ENCODE measurements at places on chromosomes 12 and 14. TPM values are rescaled to one million over a fixed set of nuclear protein-coding genes. Genes with fewer than 3 reads are reported as not detected.

Gene TIMELESS
- 9.8 TPM for total RNA-seq

Gene FOXG1
- total RNA-seq, result not detected

GRCh38 chr12:124764451-124764850 lies 99.2 kb downstream of the SCARB1 start:
- no peak for DNase-seq

DNA sequence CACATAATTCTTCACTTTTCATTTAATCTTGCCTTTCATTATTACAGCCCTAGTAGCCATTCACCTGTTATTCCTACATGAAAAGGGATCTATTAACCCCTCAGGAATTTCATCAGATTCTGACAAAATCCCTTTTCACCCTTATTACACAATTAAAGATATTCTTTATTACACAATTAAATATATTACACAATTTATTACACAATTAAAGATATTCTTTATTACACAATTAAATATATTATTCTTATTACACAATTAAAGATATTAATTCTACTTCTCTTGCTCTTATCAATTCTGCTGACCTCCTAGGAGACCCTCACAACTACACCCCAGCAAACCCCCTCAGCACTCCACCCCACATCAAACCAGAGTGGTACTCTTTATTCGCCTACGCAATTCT lies 77.1 kb downstream of the SINHCAF start:
- no peak for DNase-seq

GRCh38 chr14:74641601-74642391 lies 29.8 kb upstream of the LTBP2 start:
- no peak for DNase-seq

GRCh38 chr12:131827961-131828534 lies at the start of gene MMP17:
MMP17 (plus strand) TSS chr12:131828393; CDS start chr12:131828495, 102 bp downstream.
- peak; percentile 66 for DNase-seq

DNA sequence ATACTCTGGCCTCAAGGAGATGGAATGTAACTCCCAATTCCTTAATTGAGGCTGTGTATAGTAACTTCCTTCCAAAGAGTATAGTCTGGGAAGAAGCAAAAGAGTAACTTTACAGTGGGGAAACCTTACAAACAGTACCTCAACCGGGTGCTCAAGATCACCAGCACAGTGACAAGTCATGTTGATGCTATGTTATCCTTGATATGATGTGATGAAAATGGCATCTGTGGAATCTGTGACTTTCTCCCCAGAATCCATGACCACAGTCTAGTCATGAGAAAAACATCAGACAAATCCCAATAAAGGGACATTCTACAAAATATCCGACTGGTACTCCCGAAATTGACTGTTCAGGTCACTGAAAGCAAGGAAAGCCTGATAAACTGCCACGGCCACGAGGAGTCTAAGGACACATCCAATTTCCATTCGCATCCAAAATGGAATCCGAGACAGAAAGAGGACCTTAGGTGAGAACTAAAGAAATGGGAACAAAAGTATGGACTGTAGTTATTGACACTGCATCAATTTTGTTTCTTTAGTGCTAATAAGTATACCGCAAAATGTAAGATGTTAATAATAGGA lies 97.3 kb upstream of the FRMD6 start:
- no peak for DNase-seq

GRCh38 chr12:103503546-103504480 lies 8.0 kb upstream of the C12orf42 start:
- peak; percentile 73 for DNase-seq

- no peak for DNase-seq
These were observed 25.7 kb upstream of the TC2N start for GRCh38 chr14:91893007-91893406.

DNA sequence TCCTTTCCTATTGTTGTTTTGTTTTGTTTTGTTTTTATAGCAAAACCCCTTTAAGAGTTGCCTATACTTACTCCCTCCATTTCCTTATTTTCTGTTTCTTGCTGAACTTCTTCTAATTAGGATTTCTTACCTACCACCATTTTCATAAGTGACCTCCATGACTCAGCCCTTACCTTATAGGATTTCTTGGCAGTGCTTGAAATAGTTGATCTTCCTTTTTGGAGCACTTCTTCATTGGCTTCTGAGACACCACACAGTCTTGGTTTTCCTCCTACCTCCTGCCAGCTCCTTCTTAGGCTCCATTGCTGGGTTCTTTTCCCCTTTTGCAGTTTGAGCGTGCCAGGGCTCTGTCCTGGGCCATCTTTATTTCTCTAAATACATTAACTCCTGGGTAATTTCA lies 23.4 kb upstream of the EID3 start:
- DNase-seq, result no peak

DNA sequence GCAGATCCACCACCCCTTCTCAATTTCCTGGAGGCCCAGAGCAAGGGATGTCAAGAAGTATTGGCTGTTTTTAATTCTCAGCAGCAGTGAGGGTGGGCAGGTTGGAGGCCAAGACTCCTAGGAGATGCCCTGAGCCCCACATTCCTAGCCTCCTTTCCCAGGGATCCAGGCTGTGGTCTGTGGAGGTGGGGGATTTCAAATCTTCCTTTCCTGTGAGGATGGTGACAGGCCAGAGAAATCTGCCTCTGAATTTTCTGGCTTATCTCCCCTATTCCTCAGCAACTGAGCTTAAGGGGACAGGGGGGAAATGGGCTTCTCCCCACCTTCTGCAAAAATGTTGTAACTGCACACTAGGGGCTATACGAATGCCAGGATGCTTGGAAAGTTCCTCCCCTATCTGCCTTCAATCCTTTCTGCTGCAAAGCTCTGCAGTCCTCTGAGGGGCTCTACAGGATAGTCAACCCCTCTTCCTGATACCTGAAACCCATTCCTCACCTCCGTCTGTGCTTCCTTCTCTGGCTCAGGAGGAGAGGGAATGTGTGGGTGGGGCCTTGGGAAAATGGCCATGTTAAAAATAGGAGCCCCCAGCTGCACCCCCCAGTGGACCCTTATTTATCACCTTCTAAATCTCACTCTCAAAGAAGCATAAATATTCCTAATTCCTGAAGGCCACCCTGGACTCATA lies 6.6 kb downstream of the GPR84 start:
- no peak for DNase-seq

DNA sequence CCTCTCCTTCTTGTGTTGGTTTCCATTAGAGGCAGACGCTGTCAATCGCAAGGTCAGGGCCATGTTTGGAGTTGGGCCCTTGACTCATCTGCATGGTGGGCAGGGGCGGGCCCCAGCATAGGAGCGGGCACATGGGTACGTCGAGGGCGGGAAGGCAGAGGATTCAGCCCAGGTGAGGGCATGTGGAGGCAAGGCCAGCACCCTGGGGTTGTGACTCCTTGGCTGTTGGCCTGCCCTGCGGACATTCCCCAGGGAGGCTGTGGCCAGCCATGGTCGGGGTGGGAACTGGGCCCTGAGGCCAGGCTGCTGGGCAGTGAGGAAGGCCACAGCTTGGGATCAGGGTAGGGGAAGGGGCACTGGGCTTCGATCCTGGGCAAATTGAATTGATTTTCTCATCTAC lies 10.3 kb downstream of the RPS6KL1 start:
- no peak for DNase-seq

DNA sequence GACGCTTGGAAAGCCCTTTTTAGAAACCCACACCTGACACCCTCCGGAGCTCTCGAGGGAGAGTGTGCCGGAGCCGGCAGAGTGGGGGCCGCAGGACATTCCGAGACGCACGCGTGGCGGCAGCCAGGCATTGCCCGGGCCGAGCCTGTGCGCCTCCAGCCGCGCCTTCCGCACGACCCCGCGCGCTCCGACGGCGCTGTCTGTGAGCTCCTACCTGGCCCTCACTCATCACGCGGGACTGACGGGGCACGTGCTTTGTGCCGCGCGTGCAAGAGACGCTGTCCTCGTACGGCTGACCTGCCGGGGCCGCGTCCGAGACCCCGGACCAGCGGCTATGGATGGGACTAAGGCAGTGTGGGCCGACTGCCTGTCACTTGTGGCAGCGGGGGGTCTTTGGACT lies 5.2 kb downstream of the GALNT9 start:
- DNase-seq, result no peak

DNA sequence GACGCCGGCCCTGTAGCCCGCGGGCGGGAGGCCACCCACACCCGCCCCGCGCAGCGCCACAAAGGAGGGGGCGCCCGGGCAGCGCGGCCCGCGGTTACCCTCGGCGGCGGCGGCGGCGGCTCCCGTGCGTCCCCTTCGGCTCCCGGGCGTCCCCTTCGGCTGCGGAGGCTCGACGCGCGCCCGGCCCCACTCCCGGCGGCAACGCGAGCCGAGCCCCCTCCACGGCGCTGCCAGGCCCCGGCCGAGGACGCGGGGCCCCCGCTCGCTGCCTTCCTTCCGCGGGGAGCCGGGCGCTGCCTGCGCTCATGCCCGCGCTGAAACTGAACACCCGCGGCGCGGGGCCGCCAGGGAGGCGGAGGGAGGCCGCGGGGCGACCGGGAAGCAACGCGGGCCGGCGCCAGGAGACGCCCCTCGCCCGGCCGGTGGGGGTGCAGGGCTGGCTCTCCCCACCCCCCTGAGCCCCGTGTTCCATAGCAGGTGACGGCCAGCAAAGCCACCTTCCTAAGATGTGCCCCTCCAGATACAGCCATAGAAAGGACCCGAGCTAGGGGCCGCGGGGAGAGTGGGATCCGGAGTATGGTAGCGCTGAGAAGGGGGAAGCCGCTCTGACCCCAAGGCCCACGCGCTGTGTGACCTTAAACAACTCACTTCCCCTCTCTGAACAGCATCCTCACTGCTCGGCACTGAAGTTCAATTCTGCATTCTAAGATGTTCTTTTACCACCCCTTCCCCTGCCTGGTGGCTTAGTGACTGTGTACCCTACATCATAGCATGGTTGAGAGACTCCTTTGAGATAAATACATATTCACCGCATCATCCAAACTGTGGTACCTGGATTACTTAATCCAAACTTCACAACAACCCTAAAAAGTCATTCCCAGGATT lies 42.8 kb downstream of the KDM2B start:
- peak; percentile 73 for DNase-seq

DNA sequence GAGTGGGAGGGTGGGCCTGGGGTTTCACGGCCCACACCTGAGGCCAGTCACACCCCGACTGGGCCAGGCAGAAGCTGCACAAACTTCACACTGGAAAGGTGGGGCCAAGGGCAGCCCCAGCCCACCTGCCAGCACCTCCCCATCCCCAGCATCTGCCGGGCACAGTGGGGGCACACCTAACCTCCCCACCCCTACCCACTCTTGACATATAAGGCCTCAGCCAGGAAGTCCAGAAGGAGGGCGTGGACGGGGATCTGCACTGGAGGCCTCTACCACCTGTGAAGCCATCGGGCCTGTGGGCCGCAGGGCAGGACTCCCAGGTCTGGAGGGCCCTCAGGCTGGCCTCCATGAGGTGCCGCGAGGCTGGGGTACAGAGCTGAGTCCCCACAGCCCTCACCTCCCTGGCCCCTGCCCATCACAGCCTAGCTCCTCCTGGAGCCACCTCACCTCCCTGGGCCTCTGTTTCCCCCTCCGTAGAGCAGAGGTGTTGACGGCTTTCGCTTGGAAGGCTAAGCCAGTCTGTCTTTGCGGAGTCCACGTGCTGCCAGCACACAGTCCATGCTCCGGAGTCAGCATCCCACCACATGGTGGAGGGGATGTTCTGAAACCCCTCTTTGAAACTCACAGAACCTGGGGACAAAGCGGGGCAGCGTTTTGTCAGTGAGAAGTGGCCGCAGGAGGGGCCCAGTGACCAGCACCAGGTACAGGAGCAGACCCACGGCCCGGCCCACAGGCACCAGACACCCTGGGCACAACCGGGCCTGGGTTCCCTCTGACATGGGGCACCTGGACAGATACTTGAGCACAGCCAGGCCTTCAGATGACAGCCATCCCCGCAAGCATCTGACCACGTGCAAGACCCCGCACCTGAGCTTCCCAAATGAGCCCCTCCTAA lies 38.2 kb upstream of the INF2 start:
- DNase-seq, result no peak

DNA sequence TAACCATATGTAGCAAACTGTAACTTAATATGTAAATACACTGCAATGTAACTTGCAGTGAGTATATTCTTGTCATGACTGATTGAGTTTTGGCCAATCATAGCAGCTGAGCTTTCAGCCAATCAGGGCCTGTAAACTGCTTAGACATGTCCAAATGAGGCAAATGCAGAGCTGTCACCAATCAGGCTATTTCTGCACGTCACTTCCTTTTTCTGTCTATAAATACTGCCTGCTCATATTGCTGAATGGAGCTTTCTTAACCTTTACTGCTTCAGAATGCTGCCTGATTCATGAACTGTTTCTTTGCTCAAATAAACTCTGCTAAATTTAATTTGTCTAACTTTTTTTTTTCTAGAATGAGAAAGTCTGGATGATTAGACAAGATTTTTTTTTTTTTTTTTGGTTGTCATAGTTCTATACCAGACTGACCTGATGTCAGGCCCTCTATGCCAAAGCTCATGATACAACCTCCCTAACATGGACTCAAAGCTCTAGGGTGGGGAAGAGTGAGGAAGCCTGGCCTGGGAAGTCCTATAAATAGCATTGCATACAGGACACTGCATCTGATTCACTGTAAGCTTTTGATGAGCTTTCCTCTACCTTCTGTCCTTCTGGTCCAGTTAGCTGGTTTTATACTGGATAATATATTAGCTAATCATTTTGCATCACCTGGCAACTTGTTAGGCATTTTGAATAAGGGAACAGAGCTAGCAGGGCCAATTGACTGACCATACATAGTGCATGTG lies 12.0 kb downstream of the MGP start:
- no peak for DNase-seq

DNA sequence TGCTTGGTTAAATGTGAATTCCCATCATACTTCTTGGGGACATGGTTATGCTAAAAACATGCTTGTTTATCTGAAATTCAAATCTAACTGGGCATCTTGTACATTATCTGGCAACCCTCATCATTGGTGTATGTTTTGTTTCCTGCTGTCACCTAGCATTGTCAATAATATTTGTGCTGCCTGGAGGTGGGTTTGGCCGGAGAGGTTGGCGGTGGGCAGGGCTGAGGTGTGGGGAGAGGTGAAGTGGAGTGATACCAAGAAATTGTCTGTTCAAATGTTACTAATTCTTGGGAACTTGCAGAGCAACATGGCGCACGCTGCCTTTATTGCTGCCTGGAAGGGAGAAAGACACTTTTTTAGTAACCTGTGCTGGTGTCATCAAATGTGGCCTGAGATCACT lies 280.5 kb downstream of the VRK1 start:
- no peak for DNase-seq

GRCh38 chr12:113875691-113876090 lies 90.4 kb downstream of the RBM19 start:
- DNase-seq, result no peak

DNA sequence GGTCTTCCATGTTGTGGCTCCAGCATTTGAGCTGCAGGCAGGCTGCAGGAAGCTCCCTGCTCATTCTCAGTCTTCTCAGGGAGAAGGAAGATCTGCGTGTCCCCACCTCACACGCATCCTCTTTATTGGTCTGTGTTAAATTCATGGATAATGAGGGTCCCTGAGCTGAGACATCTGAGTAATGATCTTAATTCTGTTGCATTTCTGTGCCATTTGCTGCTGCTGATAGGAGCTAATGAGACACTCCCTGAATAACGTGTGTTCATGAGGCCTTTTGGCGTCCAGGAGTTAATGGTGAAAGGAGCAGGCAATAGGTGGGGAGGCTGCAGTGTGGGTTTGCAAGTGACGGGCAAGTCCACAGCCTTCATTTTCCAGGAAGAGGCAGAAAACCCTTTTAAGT lies 46.6 kb upstream of the OAS1 start:
- DNase-seq, result no peak
